Activated naive CD8-positive, alpha-beta T cell treated with anti-CD3 and anti-CD28 coated beads, Interleukin-2, amount 50 U/mL, for 24 hours (primary cell): ENCODE measurements at places on chromosomes 3 and 15.

DNA sequence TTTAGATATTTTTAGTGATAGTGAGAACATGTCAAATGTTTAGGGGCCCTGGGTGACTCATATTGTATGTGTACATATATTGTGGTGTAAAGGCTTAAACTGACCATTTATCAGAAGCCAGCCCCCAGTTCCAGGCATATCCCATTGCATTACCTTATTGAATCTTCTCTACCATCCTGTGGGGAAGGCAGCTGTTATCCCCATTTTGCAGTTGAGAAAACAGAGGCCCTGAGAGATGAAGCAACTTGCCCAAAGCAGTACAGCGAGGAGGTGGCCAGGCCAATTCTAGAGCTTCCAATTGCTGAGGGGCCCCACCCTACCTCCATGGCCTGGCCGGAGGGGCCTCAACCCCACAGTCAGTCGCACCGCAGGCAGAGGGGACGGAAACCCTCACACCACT, 47.9 kb downstream of the ZNF710 start:
- DNase-seq, result no peak

GRCh38 chr3:198065897-198066296, 105.9 kb downstream of the LMLN start:
- no peak for DNase-seq

GRCh38 chr3:18086078-18086477, 339.1 kb downstream of the SATB1 start:
- DNase-seq, result no peak

DNA sequence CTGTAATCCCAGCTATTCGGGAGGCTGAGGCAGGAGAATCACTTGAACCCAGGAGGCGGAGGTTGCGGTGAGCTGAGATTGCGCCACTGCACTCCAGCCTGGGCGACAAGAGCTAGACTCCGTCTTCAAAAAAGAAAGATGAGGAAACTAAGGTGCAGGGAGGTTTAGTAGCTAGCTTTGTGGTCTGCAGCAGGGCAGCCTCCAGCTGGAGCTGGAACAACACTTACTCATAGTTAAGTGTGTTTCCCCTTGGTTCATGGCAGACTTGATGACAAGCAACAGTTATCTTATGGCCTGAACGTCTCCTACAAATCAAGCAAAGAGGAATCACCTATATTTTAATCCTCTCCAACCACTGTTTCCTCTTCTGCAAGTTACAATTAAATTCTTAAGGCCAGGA, 12.6 kb downstream of the KAT2B start:
- peak; percentile 22 for DNase-seq

DNA sequence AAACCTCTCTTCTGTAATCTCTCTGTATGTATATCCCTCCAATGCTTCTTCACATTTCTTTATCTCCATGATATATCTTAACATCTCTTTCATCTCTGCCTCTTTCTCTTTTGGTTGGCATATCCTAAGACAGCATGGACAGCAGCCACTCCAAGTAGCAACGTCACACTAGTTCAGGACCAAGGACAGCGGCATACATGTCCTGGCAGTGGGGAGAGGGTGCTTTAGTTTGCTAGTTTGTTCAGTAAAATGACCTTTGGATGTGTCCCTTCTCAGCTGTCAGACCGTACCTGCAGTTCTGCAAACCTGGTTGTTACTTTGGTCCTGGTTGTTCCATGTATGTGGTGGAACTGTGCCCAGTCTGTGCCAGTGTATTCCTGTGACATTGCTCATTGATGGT, 225.6 kb upstream of the ROPN1 start:
- peak; percentile 9 for DNase-seq

GRCh38 chr15:64979252-64979710, 10.4 kb downstream of the SPG21 start:
- DNase-seq, result no peak

- no peak for DNase-seq
These were observed 137.7 kb upstream of the EOMES start for GRCh38 chr3:27859821-27860220.

DNA sequence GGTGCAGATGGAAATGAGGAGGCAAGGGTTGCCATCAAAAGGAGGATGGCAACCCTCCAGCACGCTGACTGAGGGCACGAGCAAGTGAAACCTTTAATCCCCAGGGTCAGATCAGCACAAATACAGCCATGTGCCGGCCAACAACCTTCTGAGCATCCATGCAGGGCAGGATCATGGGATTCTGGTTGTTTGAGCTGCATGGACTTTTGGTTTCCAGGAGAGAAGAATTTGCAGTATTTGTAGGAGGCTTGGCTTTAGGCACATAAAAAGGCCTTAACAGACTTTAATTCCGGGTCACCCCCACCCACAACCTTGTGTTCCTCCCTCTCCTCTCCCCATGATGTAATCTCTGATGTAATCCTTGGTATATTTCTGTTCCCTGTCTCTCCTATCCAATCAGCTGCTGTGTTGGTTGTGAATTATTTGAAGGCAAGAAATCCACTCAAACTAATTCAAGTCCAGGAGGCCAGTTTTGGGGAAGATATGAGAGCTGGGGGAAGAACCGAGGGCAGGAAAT, 254.3 kb downstream of the SHQ1 start:
- DNase-seq, result no peak

- no peak for DNase-seq
These were observed 103.5 kb upstream of the RAD18 start for GRCh38 chr3:9066775-9067174.

DNA sequence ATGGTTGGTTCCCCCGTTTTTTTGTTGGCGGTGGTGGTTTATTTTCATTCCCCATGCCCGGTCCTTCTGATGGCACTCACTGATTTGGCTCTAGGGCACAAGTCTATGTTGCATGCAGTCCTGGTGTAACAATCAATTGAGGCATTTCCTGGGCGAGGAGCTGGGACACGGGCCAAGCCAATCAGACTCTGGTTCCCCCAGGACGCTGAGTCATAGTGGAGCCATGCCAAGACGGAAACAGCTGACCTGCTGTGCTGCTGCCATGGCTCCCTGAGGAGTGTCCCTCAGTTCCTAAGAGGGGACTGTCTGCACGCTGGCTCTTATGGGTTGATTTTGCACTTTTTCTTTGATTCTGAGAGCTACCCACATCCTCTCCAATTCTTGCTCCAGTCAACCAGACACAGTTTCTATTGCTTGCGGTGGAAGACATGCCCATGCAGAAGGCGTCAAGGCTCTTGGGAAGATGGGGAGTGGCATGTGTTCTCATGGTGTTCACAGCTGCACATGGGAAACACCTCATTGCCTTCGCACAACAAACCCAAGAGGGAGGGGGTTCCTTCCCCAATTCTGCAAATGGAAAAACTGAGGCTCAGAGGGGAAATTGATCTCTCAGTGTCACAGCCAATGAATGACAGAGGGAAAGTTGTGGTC, 28.3 kb upstream of the ALDH1L1 start:
- DNase-seq, result no peak

- DNase-seq, result no peak
These were observed 140.6 kb upstream of the SLITRK3 start for GRCh38 chr3:165336786-165337185.

DNA sequence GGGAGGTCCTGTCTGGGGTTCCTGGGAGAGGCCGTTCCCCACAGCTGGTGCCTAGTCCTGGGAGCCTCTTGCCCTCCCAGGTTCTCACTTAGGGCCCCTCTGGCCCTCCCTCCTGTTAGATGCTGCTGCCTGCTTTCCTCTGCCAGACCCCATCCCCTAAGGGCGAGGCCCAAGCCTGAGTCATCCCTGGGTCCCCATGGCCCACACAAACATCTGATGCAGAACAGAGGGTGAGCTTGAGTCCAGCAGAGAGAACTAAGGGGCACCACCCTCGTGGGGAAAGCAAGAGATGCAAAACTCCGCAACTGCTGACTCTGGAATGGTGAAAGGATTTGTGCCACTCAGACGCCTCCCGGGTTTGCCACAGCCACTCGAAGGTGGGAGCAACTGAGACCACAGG, 58.8 kb upstream of the TRPM1 start:
- no peak for DNase-seq

DNA sequence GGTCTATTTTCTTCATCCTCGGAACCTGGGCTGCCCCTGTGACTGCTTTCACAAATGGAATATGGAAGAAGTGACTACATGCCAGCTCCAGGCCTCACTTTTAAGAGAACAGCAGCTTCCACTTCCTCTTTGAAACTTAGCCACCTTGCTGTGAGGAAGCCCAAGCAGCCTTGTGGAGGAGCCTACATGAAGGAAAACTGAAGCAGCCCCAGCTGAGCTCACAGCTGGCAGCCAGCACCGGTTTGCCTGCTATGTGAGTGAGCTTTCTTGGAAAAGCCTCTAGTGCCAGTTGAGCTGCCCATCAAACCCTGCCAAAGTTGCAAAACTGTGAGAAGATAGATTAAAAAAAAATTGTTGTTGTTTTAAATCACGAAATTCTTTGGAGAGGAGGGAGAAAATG, 498.0 kb upstream of the PROK2 start:
- no peak for DNase-seq

- no peak for DNase-seq
These were observed 237.3 kb upstream of the GAP43 start for GRCh38 chr3:115385774-115386730.

GRCh38 chr3:108131475-108132134, 40.8 kb upstream of the CD47 start:
- DNase-seq, result no peak

GRCh38 chr15:56537881-56538280, 72.9 kb upstream of the MNS1 start:
- peak; percentile 12 for DNase-seq

GRCh38 chr15:99410477-99410876, 155.3 kb upstream of the MEF2A start:
- no peak for DNase-seq

GRCh38 chr3:127729556-127730056, 56.9 kb downstream of the ABTB1 start:
- DNase-seq, result no peak

DNA sequence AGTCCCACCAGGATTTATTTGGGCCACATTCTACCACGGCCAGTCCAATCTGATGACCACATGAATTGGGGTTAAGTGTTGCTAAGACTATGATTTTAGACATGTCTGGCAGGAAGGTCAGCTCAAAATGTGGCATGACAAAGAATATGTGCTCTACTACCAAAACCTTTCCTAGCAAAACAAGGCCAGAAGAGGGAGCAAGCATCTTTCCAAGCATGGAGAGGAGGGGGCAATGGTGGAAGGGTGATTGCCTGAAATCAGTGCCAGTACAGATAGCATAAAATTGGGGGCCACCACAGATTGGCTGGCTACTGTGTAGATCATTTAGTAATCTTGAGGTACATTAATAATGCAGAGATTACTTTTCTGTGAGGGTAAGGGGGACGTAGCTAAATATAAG, 43.2 kb downstream of the TMEM39A start:
- DNase-seq, result no peak

DNA sequence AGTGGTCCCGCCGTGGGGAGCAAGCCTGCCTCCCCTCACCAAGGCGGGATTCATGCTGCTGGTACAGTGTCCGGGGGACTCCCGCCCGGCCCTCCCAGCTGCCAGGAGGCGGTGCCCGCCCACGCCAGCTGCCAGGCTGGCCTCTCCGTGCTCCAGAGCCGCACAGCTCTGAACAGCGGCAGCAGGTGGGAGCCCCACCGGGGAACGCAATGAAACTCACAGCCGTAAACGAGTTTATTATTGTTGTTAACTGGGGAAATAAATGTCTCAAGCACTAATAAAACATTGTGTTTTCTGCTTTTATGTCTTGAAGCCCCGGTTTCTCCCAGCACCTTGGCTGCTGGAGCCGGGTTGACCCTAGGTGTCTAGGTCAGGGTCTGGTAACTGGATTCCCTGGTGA, 317.7 kb upstream of the TLE3 start:
- no peak for DNase-seq

GRCh38 chr3:86605166-86605565, 385.8 kb downstream of the VGLL3 start:
- DNase-seq, result no peak

- no peak for DNase-seq
These were observed 875.4 kb downstream of the MCTP2 start for GRCh38 chr15:95106801-95107200.
